Hindlimb muscle (tissue), 1 donor: ENCODE measurements at places on chromosomes 6 and 20.

DNA sequence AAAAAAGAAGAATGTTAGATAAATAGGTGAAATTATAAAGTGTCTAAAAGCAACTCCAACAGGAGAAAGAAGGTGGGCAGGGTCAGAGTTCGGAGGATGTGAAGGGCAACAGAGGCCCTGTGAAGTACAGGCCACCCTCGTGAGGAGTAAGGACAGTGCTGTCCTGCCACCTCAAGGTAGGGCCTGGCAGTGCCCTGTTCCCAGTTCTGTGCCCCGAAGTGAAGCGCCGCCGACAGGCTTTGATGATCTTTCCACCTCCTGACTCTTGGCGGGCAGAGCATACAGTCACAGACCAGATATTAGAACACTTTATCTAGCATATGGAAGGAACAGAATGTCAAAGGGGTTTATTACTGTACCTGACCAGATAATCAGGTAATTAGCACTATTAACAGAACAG lies 75.8 kb downstream of the GJA10 start:
- no peak for DNase-seq

- DNase-seq: no peak
Measured at GRCh38 chr6:45326698-45327417, 1.3 kb upstream of the RUNX2 start.

- DNase-seq: no peak
Measured at GRCh38 chr6:109671733-109672132, 19.3 kb downstream of the AK9 start.

- peak; percentile 84 for DNase-seq
Measured at GRCh38 chr6:53171605-53172467, 23.2 kb upstream of the GCM1 start.

DNA sequence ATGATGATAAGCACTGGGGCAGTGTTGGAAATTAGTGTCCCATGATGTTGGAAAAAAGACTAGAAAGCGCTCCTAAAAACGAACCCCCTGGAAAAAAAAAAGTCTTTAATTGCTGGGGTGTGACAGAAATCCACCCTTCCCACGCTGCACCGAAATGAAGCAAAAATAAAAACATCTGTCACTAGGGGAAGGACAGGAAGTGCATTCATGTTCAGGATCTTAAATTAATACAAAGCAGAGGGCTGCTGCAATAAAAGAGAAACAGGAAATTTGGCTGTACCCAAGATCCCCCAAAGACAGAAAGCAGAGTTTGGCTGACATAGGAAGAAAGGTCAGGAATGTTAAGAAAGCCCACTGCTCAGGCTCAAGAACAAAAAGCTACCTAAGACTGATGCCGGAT lies 333.9 kb downstream of the TBC1D32 start:
- DNase-seq: no peak

DNA sequence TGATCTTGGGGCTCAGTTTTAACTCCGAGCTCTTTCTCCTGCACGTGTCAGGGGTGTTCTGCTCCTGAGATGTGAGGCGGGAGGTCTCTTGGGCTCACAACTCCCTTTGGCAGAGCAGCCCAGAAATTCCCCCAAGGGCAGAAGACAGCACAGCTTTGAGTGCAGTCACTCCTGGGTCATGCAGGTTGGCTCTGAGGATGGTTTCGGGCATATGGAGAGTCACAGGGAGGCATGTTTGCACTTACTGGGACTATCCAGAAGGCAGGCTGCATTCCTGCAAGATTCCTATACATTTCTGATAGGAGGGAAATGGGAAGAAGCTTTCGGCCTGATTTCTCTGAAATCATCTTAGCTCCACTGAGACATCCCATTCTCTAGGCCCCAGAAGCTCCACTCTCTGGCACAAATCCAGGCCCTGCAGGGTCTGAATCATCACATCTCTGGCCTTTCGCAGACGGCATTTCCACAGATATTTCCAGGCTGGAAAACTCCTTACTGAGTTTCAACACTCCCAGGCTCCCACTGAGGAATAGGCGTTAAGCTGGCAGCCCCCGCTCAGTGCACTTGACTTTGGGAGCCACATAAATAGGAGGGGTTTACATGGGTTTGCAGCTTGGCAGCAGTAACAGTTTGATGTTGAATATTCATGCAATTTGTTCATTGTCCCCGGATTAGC lies 39.7 kb downstream of the AGPAT4 start:
- peak; percentile 48 for DNase-seq

DNA sequence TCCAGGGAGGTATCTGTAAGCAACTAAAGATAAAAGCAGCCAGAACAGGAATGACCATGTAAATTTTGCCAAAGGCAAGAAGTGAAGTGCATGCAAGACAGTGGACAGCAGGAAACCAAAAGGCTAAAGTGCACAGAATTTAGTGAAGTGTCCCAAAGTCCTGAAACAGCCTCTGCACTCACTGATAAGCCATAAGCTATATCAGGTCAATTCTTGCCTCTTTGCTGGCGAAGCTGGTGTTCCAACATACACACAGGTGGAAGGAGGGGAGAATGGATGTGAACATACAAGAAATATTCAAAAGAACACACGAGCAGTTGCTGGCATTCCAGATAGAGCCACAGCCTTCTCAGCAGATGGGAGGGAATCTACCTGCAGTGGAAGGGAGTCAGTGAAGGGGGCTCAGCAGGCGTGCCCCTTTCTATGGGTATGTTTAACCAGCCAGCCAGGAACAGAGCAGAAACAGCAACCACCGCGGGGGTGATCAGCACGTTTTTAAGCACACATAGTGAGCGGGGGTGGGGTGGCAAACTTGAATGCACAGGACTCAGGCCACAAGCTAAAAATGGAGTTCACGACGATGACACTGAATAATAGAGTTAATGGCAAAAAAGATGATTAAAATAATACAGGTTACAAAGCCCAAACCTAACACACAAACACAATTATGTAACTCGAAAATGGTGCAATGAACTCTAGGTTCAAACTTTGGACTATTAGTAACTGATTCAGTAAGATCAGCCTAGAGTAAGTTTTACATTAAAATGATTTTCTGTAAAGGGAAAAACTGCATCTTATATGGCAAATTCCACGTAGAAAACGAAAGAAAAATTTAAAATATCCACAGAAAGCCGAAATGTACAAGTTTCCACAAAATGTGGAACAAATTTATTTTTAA lies 1.2 kb downstream of the ECI2 start:
- DNase-seq: no peak

- DNase-seq: peak; percentile 36
Measured at GRCh38 chr20:34703424-34704176, 544 bp upstream of the TP53INP2 start.

- DNase-seq: no peak
Measured at GRCh38 chr20:43514648-43514999, 7.1 kb downstream of the L3MBTL1 start.

- no peak for DNase-seq
Measured at GRCh38 chr20:43460830-43461200, 3.1 kb downstream of the SRSF6 start.

DNA sequence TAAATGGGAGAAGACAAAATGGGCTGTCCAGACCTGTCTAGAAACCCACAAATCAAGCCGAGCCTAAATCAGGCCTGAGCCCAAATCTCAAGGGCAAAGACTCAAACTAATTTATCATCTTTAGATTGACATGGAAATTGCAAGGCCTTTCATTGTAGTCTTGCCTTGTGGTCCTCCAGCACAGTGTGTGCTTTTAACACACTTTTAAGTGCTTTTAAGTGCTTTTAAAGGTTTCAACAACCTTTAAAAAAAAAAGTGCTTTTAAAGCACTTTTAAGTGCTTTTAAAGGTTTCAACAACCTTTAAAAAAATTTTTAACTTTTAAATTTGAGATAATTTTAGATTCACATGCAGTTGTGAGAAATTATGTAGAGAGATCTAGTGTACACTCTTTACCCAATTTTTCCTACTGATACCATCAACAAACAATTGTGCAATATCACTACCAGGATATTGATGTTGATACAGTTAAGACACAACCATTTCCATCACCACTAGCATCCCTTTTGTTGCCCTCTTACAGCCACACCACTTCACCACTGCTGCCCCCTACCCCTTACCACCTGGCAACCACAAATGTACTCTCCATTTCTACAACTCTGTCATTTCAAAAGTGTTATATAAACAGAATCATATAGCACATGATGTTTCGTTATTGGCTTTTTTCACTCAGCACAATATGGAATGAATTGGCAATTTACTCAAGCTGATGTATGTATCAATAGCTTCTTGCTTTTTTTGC lies 23.1 kb upstream of the DCBLD1 start:
- DNase-seq: no peak

DNA sequence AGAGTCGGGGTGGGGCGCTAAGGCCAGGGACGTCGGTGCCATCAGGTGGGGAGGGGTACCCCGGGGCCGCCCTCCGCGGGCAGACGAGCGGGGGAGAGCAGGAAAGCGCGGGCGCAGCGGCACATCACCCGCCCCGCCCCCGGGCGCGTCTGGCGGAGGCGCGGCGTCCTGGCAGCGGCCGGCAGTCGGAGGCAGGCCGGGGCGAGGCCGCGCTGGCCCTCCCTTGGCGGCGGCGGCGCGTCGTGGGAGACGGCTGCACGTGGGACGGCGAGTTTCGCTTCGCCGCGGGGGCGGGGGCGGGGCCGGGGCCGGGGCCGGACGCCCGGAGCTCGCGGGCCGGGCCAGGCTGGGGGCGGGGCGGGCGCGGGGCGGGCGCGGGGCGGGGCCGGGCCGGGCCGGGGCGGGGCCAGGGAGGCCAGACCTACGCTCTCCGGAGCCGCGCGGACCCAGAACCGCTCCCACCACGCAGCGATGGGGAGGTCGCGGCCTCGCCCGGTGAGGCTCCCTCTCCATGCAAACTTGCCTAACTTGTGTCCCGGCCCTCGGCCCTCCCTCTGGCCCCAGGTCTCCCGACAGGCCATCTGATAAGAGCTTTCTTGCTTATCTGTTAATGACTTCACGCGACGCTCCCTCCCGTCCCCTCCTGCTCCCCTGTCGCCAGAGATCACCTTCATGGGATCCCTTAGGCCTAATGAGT lies 12.5 kb downstream of the ITPR3 start:
- DNase-seq: no peak

DNA sequence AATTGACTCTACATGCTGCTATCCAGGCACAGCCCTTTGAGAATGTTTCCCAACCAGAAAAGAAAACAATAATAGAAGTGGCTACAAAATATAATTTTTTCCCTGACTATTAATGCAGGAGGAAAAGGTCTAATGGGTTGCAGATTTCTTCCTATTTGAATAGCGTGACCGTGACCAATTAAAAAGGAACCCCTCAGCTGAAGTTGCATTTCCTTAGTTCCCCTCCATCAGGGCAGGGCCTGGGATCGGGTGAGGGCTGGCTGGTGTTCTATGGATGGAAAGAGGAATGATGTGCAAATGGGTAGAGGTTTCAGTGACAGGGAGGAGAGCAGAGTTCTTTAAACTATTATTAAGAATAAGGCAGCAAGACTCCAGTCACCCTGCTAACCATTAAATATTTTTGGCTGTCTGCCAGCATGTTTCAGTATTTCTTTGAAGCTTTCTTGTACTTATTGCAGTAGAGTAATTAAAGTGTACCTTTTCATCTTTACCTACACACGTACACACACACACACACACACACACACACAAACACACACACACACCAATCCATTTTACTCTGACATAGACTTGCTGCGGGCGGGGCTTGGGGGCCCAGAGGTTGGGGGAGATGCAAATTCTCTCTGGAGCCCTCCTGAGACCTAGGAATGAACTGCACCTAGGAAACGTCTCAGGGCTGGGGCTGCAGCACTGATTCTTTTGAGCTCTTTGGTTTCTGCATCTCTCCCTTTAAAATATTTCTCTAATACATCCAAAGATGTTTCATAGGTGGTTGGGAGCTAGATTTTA lies 154.8 kb upstream of the SLC35B3 start:
- DNase-seq: no peak

DNA sequence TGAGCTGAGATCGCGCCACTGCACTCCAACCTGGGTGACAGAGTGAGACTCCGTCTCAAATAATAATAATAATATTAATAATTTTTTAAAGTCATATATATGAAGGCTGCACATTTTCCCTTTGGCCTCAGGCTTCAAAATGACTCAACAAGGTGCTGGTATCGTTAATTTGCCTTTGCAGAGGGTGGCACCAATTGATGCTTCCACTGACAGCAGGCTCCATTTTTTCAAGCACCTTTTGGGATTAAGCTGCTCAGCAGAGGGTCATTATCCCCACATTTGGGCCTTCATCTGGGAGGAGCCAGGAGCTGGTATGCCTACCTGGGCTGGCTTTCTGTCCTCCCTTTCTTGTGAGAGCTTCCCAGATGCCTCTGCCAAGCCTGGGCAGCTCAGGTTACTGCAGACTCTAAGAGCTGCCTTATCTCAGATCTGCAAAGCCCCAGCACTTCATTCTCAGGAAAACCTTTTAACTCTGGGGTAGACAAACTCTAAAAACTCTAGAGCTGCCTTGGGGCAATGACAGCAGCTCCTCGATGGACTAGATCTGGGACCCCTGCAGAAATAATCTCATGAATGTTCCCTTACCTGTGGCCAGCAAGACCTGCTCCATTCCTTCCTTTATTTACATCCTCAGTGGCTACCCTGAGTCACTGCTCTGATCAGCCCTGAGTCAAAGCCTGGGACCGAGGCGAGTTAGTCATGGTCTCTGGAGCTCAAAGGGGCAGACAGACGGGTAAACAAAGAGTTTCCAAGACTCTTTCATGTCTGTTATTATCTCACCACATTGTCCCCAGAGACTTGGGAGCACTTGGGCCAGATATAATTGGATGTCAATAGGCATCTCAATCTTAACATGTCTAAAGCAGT lies 80.0 kb upstream of the EYA2 start:
- DNase-seq: no peak

DNA sequence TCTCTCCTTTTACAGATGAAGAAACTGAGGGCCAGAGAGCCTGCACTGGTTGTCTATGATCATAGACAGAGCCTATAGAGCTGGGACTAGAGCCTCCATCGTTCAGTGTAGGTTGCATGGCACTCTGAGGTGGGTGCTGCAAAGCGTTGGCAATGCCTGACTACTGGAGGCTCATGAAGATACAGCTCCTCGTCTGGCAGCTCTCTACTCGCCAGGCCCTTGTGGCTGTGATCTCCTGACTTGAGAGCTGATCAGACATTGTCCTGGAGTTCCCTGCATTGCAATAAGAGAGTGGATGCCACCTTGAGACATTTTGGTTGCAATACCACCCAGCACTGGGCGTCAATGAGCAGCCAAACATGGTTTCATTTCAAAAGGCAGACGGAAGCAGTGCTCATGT lies 270.1 kb upstream of the ARID1B start:
- no peak for DNase-seq

DNA sequence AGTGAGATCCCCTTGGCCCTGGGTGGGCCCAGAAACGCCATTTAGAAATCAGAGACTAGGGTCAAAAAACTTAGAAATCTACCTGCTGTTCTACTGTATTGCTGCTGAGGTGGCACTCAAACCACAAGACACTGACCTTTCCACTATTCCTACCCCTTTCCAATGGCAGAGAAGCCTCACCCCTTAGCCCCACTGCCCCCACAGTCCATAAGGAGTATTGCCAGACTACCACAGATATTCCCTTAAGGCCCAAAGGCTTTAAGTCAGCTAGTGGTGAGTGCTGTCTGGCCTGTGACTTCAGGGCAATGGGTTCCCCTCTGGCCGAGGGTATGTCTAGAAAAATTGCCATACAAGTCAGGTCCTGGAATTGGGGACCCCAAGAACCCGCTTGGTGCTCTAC lies 656.1 kb downstream of the COL12A1 start:
- no peak for DNase-seq

- no peak for DNase-seq
Measured at GRCh38 chr20:44549123-44549522, 27.3 kb upstream of the SERINC3 start.

- no peak for DNase-seq
Measured at GRCh38 chr20:22729180-22729579, 144.8 kb upstream of the FOXA2 start.
